ENCODE measurements at places on chromosomes 5 and 9. TPM values are rescaled to one million over a fixed set of nuclear protein-coding genes. Genes with fewer than 3 reads are reported as not detected.

SLC2A6 gene
- total RNA-seq = 9.3 TPM

PPP6C gene
- 47.6 TPM for total RNA-seq

FCN2 gene
- not detected for total RNA-seq

- H3K4me3 ChIP-seq = no peak overlapping the region
- H3K27ac ChIP-seq = no peak overlapping the region
- H3K36me3 ChIP-seq = no peaks in the 10 kb centered on the region
These were observed 54.4 kb downstream of the ENTREP1 start for GRCh38 chr9:69379270-69379982.

DNA sequence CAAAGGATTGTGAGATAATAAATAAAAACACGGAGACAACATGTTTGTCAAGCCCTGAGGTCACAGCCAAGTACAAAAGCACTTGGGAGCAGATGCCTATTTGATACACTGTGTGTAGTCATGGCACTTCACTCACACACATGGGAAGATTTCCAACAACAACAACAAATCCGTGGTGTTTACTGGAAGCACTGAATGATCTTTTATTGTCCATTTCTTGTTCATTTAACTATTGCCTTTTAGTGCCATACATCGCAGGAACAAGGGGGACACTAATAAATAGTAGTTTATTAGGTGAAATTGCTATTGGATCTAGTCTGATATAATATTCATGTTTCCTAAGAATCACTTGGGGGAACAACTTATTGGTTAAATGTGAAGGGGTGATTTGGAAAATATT is 20.4 kb upstream of the GDNF start:
- peaks cover 8% of the 10 kb centered on the region for H3K27me3 ChIP-seq
- no peaks in the 10 kb centered on the region for H3K36me3 ChIP-seq
- H3K27ac ChIP-seq = no peak overlapping the region

RLN1 gene
- total RNA-seq = 1.1 TPM

OCLN gene
- 0.40 TPM for total RNA-seq

DNA sequence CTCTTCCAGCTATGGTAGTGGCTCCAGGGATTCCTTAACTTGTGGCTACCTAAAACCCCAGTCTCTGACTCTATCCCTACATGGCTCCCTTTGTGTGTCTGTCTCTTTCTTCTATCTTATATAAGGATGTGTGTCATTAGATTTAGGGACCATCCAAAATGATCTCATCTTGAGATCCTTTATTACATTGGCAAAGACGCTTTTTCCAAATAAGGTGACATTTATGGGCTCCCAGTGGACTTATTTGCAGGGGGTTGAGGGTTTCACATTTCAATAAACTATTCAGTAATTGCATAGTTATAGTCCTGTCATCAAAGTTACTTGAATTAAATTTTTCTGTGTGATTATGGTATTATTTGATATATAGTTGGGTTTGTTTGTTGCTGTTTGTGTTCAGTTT is 59.2 kb downstream of the NIPBL start:
- no peaks in the 10 kb centered on the region for H3K27me3 ChIP-seq
- H3K27ac ChIP-seq = no peak overlapping the region
- H3K36me3 ChIP-seq = peaks cover 14% of the 10 kb centered on the region
- no peak overlapping the region for H3K4me3 ChIP-seq
- DNase-seq = no peak
- H3K4me1 ChIP-seq = peaks cover 55% of the 10 kb centered on the region

GRCh38 chr9:99773468-99774138 is 48.1 kb upstream of the NR4A3 start:
- H3K4me3 ChIP-seq = no peak overlapping the region
- no peaks in the 10 kb centered on the region for H3K27me3 ChIP-seq
- DNase-seq = no peak

GRCh38 chr5:1661311-1661710 is 137.6 kb upstream of the LPCAT1 start:
- DNase-seq = no peak
- H3K27me3 ChIP-seq = peaks cover 55% of the 10 kb centered on the region
- no peaks in the 10 kb centered on the region for H3K36me3 ChIP-seq
- no peak overlapping the region for H3K4me3 ChIP-seq
- no peak overlapping the region for H3K27ac ChIP-seq
- no peaks in the 10 kb centered on the region for H3K4me1 ChIP-seq

Measured in activated naive CD8-positive, alpha-beta T cell treated with anti-CD3 and anti-CD28 coated beads for 36 hours (primary cell).